ENCODE measurements at places on chromosomes 7 and 10.

GRCh38 chr7:14480281-14480680, 422.3 kb downstream of the DGKB start:
- no peak for DNase-seq

DNA sequence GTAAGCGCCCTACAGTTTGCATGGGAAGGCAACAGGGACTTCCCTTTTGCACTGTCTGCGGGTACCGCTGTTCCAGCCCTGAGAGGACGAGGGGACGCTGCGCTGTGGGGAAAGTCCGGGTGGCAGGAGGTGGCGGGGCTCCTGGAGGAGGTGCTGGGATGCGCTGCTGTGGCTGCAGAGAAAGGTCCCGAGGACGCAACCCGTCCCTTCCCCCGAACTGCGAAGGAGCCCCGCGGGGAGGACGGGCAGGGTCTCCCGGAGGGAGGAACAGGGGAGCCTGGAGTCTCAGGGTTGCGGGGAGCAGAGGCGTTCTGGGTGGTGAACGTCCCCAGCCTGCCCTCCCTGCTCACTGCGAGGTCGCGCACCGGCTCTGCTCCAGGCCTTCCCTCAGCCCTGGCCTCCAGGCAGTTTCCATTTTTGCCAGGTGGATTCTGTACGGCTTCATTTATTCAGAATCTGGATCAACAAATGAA, 91.6 kb downstream of the CXCL12 start:
- peak; percentile 32 for DNase-seq

GRCh38 chr10:97399843-97400545, 1.1 kb downstream of the RRP12 start:
- DNase-seq = peak; percentile 27

DNA sequence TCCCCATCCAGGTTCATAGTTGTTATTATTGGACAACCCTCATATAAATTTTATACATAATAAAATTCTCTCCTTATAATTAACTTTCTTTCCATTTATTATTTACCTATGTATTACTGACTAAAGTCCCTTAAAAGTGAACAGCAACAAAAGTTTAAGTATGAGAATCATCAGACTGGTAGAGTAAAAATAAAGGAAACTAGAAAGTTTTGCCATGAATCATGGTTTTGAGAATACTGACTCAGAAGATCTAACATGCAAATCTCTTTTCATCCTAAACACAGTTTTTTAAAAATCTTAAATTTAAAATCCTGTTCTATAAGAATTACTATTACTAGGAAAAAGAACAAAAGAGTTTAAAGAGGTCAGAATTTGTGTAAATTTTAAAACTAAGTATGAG, 32.1 kb downstream of the HERC4 start:
- no peak for DNase-seq

DNA sequence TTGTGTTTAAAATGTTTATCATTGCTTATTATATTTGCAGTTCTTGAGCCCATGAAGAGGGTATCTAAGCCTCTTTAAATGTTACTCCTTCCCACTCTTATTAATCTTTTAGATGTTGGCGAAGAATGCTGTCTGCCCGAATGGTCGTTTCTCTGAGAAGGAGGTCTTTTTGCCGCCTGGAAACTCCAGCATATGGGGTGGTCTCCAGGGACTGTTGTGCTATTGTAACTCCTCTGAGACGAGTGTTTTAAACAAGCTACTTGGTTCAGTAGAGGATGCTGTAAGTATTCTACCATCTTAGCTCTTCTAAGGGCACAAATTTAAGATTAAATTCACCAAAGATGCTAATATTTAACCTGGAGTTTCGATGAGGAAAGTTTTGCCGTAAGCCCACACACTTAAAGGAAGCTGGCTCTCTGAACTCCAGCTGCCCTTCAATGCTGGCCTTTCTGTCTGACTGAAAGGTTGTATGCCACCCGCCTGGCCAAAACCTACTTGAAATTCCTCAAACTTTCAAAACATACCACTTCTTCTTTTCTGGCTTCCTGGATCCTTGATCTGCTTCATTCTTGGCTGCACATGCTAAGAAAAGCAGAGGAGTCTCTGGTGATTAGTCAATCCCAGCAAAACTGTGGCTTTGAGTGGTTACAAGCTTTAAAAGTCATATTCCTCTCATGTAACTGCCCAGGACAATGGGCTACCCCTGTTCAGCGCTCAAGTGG, 74.7 kb downstream of the ABCA13 start:
- DNase-seq = no peak

DNA sequence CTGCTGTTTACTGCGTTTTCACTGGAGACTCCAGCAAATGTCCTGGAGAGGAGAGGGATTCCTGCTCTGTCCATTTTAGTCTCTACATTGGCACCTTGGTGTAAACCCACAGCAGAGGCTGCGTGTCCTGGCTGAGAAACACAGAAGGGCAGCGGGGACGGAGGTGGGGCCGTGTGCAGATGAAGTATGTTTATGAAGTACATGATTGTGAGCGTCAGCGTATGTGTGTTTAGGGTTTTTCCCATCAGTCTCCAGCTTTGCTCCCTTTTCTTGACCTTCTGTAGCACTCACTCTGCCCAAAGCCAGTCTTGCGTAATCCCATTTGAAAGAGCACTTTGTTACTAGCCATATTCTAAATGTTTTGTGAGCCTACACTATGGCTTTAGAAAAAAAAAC, 750.7 kb upstream of the SORCS1 start:
- DNase-seq = no peak

- DNase-seq = peak; percentile 95
Observed at GRCh38 chr7:30252885-30253795, 31.3 kb upstream of the ZNRF2 start.

DNA sequence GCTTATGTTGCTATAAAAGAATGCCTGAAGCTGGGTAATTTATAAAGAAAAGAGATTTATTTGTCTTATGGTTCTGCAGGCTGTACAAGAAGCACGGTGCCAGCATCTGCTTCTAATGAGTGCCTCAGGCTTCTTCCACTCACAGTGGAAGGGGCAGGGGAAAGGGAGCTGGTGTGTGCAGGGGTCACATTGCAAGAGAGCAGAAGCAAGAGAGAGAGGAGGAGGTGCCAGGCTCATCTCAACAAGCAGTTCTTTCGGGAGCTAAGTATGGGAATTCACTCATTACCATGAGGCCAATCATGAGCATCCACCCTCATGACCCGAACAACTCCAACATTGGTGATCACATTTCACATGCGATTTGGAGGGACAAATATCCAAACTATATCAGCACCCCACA, 17.2 kb upstream of the SLK start:
- no peak for DNase-seq

- no peak for DNase-seq
Observed at GRCh38 chr10:5591336-5591824, 66.6 kb downstream of the CALML3 start.

DNA sequence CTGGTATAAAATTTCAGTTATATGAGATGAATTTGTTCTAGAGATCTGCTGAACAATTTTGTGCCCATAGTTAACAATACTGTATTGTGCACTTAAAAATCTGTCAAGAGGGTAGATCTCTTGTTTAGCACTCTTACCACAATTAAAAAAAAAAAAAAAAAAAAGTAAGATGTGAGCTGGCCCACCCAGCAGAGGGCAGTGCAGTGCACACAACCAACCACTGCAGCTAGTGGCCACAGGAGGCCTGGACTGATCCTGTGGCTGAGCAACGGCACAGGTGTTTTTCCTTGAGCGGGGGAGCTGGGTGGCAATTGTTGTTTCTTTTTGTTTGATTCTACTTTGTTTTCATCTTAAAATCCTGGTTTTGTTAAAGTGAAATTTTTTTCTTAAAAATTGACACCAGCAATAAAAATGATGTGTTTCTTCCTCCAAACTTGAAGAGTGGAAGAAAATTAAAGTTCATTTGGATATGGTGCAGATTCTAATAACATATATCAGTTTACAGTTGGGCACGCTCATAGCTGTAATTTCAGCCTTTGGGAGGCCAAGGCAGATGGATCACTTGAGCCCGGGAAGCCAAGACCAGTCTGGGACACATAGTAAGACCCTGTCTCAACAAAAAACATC, 171.1 kb upstream of the TBX20 start:
- DNase-seq = peak; percentile 73

DNA sequence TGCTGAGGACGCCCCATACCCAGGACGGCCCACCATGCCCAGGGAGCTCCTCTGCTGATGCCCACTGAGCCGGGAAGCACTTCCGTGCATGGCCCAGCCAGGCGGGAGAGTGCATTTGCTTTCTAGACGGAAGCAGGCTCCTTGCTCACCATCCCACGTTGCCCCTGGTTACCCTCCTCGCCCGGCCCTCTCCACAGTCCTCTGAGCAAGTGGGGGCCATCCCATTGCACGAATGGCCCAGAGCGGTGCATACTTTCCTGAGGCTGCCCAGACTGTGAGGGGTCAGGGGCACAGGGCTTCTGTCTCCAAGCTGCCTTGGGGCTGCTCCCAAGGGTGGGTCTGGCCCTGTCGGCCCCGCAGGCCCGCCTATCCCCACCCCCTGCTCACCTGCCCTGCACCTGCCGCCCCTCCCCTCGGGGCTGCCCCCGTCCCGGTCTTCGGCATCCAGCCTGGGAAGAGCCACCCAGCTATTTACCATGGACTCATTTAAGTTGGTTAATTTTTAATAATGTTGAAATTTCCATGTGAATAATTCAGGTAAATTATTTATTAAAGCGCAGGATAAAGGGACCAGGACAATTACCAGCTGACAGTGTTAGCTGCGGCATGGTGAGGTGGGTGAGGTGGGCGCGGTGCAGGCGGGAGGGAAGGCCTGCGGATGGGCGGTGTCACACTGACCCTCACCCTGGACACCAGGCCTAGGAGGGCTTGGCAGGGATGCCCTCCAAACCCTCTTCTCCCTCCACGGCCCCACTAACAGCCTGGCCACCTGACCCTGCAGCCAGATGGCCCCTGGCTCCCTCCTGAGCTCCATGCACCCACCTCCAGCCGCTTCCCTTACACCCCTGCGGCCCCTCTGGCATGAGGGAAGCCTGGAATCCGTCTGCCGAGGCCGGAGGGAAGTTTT, 104.4 kb downstream of the MICALL2 start:
- DNase-seq = no peak

DNA sequence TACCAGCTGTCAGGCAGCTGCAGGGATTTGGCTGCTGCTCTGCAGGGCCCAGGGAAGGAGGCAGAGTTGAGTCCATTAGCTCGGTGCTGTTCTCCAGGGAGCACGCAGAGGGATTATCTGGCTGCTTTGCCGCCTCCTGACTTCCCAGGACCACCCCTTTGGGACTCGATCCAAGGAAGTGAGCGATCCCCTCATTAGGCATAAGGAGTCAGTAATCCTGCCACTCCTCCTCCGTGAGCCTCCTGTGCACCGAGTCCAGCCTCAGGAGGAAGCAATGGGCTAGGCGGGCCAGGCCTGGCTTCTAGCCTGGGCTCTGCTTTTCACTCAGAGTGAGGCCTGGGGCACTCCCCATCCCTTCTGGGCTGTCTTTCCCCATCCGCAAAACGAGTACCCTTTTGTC, 417.9 kb downstream of the RPS24 start:
- DNase-seq = no peak

DNA sequence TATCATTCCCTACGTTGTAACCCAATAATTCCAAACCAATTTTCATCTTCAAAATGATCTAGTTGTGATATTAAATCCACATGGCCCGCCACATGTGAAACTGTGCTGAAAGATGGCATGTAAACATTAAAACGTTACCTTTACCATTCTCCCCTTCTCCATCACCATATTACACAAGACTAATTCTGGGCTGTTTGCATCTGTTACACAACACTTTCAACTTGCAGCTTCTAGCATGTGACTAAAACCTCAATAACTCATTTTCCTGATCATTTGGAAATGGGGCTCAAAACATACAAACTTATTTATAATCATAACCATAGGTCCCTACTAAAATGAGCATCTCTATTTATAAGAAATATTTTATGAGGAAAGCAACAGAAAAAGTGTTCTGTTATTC, 4.7 kb downstream of the MTERF1 start:
- peak; percentile 46 for DNase-seq

DNA sequence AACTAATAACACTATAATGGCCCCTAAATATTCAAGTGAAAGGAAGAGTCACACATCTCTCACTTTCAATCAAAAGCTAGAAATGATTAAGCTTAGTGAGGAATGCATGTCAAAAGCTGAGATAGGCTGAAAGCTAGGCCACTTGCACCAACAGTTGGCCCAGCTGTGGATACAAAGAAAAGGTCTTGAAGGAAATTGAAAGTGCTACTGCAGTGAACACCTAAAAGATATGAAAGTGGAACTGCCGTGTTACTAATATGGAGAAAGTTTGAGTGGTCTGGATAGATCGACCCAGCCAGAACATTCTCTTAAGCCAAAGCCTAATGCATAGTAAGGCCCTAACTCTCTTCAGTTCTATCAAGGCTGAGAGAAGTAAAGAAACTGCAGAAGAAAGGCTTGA, 12.1 kb upstream of the SNX13 start:
- DNase-seq = no peak

- no peak for DNase-seq
Observed at GRCh38 chr10:63770523-63770922, 249.3 kb downstream of the REEP3 start.

- DNase-seq = peak; percentile 34
Observed at GRCh38 chr7:36661135-36661840, 63.0 kb downstream of the AOAH start.

- no peak for DNase-seq
Observed at GRCh38 chr7:95601316-95601715, 5.0 kb upstream of the PDK4 start.

Data from cardiac muscle cell (in vitro differentiated cells and primary cell).